ENCODE measurements at places on chromosomes 3 and 15. TPM values are rescaled to one million over a fixed set of nuclear protein-coding genes. Genes with fewer than 3 reads are reported as not detected.

The SAMMSON gene
- not detected for total RNA-seq

The CCDC50 gene
- total RNA-seq: 125 TPM

The TJP1 gene
- 104 TPM for total RNA-seq

The CILP gene
- total RNA-seq: not detected

The GABRR3 gene
- total RNA-seq: not detected

The CHL1 gene
- not detected for total RNA-seq

The CYP1A1 gene
- 65.0 TPM for total RNA-seq

The HACD2 gene
- 21.0 TPM for total RNA-seq

Data from dermis lymphatic vessel endothelial cell (primary cell).